ENCODE measurements at places on chromosomes 3 and 15.

DNA sequence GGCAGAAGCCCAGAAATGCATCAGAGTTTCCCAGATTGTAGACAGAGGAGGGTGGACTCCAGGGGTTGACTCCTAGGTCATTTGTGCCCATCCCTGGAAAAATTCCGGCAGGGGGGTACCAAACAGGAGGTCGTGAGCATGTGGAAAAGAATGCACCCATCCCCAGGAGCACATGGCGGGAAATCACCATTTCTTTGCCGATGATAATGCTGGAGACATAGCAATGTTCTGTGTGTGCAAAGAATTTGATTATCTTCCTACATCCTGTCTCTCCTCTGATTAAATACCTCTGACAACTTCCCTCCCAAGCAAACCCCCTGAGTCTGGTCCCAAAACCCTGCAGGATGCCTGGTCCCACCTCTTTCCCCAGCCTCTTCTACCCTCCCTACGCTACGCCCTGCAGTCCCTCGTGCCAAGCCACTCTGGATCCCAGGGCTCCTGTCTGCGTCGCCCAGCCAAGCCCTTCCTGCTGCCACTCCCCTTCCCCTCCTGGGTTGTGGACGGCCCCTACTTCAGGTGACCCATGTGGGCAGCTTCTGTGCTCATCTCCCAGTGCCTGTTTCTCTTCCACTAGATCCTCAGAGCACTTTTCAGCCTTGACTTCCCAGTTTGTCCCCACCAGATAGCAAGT lies 15.8 kb downstream of the WNT7A start:
- no peak for DNase-seq

GRCh38 chr3:168579010-168579409 lies 483.3 kb upstream of the GOLIM4 start:
- DNase-seq, result no peak

- no peak for DNase-seq
These were observed 8.8 kb upstream of the A4GNT start for GRCh38 chr3:138140940-138141339.

GRCh38 chr3:49352281-49352680 lies 5.9 kb downstream of the GPX1 start:
- no peak for DNase-seq

DNA sequence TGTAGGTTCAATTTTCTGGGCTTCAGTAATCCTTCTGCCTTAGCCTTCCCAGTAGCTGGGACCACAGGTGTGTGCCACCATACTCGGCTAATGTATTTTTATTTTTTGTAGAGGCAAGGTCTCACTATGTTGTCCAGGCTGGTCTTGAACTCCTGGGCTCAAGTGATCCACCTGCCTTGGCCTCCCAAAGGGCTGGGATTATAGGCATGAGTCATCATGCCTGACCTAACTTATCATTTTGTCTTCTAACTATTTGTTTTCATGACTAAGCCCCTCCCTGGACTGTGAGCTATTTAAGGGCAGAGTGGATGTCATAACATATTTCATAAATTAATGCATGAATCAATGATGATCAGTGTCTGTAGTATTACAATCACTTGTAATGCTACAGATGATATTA lies 56.1 kb upstream of the PIAS1 start:
- DNase-seq, result peak; percentile 7

GRCh38 chr3:195096484-195097330 lies 174.3 kb downstream of the XXYLT1 start:
- no peak for DNase-seq

- no peak for DNase-seq
These were observed 50.2 kb downstream of the RAD54L2 start for GRCh38 chr3:51588724-51589123.

GRCh38 chr15:63462088-63462487 lies 42.3 kb upstream of the USP3 start:
- DNase-seq, result no peak

GRCh38 chr3:124142389-124142970 lies 150.6 kb upstream of the ROPN1 start:
- no peak for DNase-seq

GRCh38 chr3:56610669-56611335 lies 53.8 kb downstream of the CCDC66 start:
- DNase-seq, result no peak

DNA sequence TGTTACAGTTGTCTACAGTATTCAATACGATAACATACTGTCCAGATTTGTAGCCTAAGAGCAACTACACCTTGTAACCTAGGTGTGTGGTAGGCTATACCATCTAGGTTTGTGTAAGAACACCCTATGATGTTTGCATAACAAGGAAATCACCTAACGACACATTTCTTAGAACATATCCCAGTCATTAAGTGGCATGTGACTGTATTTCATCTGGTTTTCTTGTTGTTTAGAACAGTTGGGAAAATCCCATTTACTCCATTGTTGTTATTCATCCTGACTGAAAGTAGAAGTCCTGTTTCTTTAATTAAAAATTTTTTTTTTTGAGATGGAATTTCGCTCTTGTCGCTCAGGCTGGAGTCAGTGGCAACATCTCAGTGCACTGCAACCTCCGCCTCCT lies 31.3 kb downstream of the LRRC28 start:
- DNase-seq, result no peak

GRCh38 chr3:131898346-131898745 lies 136.5 kb downstream of the CPNE4 start:
- DNase-seq, result no peak

DNA sequence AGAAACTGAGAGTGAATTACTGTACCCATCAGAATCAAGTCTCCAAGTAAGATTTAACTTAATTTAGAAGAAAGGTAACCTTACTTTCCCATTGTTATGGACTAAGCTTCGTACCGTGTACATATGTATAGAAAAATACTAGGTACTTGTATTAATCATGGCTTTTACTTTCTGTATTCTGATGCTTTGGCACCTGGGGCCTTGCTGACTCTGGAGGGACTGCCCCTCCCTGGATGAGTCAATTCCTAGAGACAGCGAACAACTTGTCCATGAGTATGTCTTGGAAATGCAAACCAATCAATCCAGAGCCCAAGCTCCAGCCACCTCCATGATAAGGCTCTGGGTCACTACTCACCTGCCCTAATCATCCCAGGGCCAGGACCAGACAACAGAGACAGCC lies 50.0 kb upstream of the DGKG start:
- DNase-seq, result no peak

GRCh38 chr3:155158346-155159037 lies 78.4 kb downstream of the MME start:
- no peak for DNase-seq

Measured in AG09309 (cell line).